ENCODE measurements at places on chromosomes 5 and 9. TPM values are rescaled to one million over a fixed set of nuclear protein-coding genes. Genes with fewer than 3 reads are reported as not detected.

DNA sequence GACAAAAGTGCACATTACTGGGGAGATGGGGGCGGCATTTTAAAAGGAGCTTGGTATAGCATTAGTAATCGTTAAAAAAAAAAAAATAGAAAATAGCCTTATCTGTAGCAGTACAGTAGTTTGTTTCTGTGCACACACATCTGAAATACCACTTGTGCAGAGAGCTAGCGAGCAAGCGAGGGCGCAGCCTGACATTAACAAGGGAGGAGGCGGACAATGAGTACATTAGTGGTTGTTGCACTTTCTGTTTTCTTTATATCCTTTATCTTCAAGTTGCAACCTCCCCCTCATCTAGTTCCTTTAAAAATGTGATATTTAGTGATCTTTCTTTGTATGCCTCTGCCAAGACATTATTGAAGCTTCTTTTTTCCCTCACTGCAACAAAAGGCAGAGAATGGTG lies 880 bp upstream of the PTPDC1 start:
- DNase-seq: no peak

DNA sequence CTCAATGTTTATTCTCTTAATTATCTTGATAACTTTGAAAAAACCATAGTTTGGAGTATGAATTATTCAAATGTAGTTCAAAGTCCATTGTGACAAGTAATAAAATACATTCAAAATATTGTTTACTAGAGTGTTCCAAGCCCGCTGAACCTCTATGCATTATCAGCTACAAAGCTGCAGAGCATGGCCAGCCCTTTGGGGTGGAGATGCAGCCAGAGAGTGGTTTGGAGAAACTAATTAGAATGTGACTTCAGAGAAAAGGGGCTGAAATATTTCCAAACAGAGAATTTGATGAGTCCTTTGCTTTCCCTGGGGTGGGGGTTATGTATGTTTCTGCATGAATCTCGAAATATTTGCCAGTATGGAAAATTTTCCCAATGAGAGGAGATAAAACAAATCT lies 211.3 kb downstream of the NTRK2 start:
- DNase-seq: no peak

GFI1B gene
- total RNA-seq: 0.51 TPM

SLC1A1 gene
- 1.5 TPM for total RNA-seq

GRCh38 chr9:83144492-83144891 lies 81.5 kb upstream of the RASEF start:
- no peak for DNase-seq

DNA sequence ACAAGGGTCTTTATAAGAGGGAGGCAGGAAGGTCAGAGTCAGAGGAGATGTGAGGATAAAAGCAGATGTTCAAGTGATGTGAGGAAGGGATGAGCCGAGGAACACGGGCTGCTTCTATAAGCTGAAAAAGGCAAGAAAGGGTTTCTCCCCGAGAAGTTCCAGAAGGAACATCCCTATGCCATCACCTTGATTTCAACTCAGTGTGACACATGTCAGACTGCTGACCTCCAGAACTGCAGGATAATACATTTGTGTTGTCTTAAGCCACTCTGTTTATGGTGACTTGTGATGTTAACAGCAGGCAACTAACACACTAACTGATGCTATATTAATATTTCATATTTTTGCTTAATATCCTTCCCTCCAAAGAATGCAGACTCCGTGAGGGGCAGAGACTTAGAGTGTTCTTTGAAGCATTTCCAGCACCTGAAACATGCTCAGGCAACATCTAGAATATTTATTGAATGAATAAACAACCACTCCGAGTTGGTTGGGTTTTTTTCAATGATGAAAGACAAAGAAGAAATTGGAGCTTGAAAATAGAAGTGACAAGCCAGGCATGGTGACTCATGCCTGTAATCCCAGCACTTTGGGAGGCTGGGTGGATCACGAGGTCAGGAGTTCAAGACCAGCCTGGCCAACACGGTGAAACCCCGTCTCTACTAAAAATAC lies 77.6 kb upstream of the ADRA1B start:
- DNase-seq: no peak

C9orf85 gene
- 16.7 TPM for total RNA-seq

CARD19 gene
- total RNA-seq: 41.6 TPM

PPP3R2 gene
- total RNA-seq: not detected

- no peak for DNase-seq
Measured at GRCh38 chr5:38319491-38319890, 61.1 kb downstream of the EGFLAM start.

EIF4E1B gene
- total RNA-seq: not detected

KIF12 gene
- total RNA-seq: 0.31 TPM

DNA sequence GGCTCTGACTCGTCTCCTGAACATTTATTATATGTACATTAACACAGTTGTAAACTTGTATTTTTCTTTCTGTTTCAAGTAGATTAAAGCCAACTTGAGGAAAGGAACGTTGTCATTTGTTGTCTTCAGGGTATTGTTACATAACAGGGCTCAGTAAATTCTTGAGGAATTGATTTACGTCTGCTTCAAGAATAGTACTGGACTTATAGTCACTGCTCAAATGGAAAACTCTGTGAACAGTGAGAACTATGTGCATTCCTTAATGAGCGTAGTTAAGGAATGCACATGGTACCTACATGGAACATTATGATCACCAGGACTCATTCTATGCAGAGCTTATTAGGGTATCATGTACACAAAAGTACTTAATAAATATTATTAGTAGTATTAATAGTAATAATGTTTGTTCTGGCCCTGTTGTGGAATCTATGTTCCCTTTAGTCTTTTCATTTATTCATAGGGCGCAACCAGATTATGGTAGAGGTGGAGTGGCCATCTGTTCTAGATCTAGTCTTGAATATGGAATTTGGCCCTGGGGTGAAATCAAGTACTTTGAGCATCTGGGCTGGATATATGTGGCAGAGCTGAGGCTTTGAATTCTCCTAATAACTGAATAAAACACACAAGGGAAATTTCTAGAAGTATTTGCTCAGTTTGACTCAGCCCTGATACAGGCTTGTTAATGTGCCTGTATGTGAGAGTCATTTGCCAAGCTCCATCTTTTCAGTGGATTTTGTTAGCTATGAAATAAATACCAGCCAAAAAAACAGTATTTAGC lies 108.6 kb upstream of the SH3GL2 start:
- DNase-seq: no peak

All from tongue (tissue), 3 donors.